Keratinocyte (primary cell): ENCODE measurements at places on chromosomes 12 and 14.

- DNase-seq: no peak
Observed at GRCh38 chr12:109656743-109657142, 56.9 kb upstream of the FAM222A start.

DNA sequence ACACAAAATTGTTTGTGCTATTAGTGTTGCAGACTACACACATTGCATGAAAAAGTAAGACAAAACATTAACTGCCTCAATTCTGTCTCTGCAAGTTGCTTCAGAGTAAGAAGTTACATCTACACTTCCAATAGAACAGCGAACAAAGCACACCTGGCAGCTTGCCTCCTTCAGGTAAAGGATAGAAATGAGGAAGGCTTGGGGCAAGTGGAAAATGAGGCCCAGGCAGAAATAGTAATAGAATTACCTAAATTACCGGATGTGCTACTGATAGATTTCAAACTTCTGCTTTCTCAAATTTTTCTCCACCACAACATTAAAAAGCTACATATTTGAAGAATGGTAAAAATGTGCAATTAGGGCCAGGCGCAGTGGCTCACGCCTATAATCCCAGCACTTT, 37.7 kb downstream of the CCDC175 start:
- no peak for DNase-seq

DNA sequence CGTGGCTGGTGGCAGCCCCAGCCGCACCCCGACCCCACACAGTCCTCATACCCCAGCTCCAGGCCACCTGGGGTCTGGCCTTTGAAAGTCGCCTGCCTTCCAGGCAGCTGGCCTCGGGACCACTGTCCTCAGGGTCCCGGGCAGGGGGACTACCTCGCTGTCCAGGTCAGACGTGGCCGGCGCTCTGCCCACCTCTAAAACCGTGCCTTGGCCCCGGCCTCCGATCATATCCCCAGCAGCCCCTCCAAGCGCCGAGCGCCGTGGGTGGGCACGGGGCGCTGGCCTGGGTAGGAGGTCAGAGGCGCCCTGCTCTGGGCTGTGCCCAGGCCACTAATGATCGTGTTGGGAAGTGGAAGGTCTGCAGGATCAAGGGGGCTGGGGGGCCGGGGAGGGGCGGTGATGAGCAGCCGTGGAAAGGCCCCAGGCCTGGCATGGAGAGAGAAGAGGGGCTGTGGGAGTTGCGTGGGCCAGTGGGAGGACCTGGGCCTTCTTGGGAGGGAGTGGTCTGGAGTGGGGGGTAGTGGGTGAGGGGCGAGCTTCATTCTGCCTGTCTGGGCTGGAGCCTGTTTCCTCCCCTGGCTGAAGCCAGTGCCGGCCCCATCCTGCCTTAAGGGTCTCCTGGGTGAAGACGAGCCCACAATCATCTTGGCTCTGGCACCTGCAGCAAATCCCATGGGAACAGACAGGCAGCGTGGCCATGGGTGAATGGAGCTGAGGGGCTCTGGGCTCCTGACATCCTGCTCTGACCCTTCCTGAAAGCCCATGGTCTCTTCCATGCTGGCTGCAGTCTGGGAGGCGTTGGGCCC, 4.9 kb downstream of the TMEM121 start:
- DNase-seq: no peak

DNA sequence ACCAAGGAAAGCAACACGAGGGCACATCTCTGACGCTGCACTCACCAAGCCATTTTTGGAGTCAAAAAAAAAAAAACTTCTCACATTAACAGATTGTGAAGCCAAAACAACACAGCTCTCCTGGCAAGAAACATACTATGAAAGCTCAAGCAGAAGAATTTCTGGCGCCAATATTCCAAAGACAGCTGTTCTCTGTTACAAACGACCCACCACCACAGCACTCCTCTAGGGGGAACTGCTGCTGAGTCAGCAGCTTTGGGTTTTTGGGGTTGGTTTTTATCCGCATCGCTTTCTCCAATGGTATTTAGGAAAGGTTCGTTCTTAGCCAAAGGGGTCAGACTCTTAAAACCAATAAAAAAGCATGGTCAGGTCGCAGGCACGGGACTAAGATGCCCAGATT, 379.4 kb downstream of the RPS29 start:
- DNase-seq: no peak

GRCh38 chr12:32535288-32535999, 136.1 kb downstream of the FGD4 start:
- no peak for DNase-seq

DNA sequence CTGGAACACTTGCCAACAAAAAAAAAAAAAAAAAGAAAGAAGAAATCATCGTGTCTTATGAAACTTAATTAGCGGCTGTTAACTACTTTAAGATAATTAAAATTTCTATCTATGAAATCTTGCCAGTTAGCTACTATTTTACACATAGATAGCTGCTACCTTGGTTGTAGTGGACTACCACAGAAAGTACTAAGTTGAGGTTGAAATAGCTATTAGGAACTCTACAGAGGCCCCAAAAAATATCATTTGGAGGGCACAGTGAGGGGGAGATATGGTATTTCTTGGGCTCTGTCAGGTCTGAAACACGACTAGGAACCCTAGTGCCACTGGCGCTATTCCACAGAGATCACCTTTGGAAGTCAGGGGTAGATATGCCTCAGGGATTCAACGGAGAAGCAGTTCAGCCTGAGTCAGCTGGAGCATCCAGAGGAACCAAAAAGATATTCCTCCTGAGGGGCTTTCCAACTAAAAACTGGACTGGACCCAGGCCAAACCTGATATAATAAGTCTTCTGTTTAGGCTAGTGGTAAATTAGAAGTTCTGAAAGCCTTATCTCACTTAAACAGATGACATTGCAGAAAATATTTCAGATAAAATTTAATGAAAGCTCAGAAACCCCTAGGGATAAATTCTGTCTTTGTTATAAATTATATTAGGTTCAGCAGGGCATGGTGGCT, 126.1 kb downstream of the EPS8 start:
- DNase-seq: no peak

DNA sequence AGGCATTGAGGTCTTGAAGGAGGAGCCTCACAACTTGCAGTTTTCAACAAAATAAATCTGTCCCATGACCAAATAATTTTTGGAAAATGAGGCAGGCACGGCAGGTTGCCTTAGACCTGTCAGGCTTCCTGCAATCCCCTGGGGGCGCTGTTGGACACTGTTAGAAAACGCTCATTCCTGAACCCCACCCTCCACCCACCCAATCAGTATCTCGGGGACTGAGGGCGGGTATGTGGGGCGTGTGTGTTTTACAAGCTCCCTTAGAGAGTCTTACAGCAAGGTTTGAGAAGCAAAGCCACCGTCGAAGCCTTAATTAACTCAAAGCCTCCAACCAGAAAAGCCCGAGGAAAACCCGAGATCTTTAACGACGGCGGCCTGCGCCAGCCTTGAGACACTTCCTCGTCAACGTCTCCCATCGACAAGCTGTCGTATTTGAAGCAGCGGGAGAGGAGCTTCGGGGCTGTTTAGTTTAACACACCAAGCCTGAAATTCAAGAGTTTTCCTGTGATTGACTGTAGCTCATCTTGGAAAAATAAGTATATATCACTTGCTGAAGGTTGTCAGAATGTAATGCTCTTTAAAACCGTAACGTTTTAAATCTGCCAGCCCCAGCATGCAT, 123.0 kb downstream of the GLT1D1 start:
- DNase-seq: no peak

GRCh38 chr12:76409074-76409473, 60.9 kb upstream of the BBS10 start:
- DNase-seq: no peak

DNA sequence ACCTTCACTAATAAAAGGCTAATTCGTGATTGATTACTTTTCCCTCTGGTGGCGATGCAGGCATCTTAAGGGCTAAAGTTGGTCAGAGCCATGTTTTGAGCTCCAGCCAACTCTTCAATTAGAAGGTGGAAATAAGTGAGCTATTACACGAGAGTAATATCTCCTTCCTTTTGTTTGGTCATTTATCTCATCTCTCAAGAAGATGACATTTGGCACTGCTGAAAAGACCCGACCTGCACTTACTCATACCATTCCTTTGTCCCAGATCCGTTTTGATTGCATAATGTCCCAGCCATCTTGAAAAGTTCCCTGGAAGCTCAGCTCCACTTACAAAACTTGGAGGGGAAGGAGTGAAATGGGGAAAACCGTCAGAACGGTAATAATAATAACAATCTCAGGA, 316.2 kb downstream of the VRK1 start:
- DNase-seq: no peak

- DNase-seq: no peak
Observed at GRCh38 chr12:48961331-48961730, 4.0 kb upstream of the ARF3 start.
